Inflammatory macrophage treated with lipopolysaccharide for 1 hour (primary cell): ENCODE measurements at places on chromosomes 12 and 14.

DNA sequence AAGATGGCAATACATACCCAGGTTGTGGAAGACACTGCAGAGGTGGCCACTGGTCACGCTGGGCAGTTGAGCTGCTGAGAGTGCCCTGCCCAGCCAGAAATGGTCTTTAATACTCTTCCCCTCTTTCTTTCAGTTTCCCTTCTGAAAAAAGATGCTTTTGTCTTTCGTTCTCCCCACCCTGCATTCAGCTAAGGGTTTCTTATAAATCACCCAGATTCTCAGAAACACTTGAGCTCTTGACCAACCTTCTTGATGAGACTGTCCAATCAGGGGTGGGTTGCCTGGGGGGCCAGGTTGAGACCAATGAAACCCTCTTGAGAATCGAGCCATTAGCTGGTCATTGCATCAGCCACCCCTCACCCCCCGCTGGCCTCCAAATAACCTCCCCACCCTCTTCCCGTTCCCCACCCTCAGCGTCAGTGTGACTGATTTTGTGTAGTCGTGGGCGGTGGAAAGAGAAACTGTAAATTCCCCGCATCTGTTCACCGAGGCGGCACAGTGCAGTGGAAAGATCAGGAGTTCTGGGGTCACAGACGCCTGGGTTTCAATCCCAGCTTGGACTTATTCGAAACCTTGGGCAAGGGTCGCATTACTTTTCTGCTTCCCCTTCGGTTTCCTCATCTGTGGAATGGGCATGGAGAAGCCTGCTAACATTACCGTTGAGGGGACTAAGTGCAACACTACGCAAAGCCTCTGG lies 52.3 kb downstream of the SLC25A47 start:
- peak; percentile 98 for DNase-seq

DNA sequence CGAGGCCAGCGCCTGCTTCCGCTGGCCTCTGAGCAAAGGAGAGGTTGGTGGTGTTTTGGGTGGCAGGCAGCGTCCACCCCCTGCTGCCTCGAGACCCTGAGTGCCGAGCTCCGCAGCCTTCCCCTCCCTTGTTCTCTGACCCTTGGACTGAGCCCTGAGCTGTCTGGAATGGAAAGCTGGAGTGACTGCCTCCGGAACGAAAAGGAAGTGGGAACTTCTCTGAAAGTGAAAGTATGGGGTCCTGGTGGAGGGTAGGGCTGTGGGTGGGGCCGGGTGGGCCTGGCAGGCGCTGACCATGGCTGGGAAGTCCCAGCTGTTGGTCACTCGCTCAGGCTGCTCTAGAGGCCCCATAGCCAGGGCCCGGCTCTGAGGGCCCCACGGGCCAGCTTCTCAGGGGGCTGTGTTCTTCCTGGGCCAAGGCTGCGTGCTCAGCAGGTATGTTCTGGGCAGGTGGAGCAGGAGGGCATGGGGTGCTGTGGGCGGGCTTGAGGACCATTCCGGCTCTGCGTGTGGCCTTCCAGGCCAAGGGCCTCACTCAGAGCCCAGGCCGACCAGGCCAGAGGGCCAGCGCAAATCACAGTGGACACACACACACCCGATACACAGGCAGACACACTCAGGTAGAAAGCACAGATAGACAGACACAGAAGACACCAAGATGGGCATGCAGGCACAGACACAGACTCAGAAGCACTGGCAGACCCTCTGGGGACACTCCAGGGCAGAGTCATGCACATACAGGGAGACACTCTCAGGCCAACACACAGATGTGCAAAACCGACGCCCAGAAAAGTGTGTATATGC lies at the start of gene EXOC3L4:
TSS of gene EXOC3L4 (plus strand) at position 320 of the 804 bp plus-strand sequence. CDS start 5,495 bp downstream, outside the sequence.
- DNase-seq: peak; percentile 64

GRCh38 chr12:81354327-81354932 lies 276.6 kb downstream of the ACSS3 start:
- DNase-seq: no peak

GRCh38 chr14:92224358-92224954 lies 98.5 kb upstream of the SLC24A4 start:
- DNase-seq: no peak

DNA sequence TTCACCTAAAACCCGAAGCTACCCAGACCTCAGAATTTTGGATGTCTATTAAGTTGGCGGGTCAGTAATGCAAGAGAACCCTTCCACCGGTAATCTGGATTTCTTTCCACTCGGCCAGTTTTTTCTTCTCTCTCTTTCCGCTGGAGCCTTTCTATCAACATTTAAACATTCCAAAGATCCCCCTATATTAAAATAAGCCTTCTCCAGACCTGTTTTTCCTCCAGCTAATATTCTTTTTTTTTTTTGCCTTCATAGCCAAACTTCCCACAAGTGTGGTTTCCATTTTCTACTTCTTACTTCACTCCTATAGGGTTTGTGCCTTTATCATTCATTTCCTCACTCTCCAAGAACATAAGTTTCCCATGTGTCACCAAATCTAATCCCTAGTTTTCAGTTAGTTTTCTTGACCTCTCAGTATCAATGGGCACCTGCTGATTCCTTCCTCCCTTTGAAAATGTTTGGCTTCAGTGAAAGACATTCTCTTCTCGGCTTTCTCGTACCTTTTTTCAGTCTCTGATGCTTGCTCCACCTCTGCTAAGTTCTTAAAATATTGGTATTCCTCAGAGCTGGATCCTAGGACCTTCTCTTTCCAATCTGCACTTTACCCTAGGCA lies 583 bp upstream of the SDR39U1 start:
- peak; percentile 46 for DNase-seq

DNA sequence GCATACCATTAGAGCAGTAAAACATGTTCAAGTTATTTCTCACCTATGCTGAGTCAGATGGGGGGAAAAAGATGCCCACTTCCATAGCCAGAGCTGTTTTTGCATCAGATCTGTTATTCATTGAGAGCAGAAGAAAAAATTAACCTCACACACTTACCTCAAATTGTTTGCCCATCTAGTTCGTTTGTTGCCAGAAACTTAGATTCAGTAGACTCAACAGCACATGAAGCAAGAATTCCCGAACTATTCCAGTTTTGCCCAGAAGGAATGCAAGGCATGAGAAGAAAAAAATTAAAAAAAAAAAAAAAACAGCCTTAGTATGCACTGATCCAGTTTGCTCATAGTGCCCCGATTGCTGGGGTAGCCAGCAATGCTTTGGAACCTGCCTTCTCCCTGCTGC lies 12.4 kb upstream of the DPF3 start:
- no peak for DNase-seq

DNA sequence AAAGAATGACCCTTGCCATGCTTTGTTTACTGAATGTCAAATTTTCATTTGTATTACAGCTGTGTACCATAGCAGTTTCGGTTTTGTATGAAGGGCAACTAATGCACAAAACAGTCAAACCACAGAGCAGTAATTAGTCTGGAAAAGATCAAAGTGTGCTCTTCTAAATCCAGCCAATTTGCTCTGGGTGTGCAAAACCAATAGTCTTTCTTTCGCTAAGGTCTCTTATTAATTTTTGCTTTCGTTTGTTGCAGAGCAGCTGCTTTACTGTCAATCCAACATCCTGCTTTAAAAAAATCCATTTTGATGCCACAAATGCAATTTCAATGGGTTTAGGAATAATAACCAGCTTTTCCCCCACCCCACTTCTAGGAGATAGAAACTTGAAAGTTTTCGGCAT lies 114.2 kb downstream of the BRMS1L start:
- no peak for DNase-seq

- DNase-seq: no peak
These were observed 280.3 kb upstream of the DIO2 start for GRCh38 chr14:80491650-80492049.
